ENCODE measurements at places on chromosomes 3 and 15.

DNA sequence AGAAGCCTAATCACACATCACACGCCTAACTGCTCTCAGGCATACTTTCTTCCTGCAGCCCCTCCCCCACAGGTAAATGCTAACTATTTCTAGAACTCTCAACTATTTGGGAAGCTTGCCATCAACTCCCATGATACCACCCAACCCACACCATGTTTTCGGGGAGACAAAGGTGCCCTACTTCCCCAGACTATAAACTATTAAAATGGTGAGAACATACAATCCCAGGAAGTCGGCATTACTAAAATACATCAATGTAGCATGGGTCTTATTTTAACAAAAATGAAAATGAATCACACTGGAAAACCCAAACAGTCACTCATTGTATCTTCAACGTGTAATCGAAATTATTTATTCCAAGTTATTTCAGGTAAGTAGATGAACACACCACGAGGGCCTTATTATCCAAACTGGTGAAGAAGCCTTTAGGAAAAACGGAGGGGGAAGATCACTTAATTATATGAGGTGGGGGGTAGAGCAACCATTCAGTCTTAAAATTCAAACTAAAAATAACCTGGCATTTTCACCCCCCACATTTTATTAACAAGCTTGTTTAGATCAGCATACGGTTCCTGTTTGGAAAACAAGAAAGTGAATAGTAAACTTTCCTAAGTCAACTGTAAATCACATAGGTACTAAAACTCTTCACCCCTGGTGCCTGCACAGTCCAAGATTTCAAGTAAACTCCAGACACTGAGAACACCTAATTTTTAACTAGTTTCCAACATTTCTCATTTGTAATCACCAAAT, 1.9 kb downstream of the TBL1XR1 start:
- DNase-seq, result peak; percentile 88

GRCh38 chr15:78085928-78086327, 6.4 kb upstream of the SH2D7 start:
- DNase-seq, result no peak

DNA sequence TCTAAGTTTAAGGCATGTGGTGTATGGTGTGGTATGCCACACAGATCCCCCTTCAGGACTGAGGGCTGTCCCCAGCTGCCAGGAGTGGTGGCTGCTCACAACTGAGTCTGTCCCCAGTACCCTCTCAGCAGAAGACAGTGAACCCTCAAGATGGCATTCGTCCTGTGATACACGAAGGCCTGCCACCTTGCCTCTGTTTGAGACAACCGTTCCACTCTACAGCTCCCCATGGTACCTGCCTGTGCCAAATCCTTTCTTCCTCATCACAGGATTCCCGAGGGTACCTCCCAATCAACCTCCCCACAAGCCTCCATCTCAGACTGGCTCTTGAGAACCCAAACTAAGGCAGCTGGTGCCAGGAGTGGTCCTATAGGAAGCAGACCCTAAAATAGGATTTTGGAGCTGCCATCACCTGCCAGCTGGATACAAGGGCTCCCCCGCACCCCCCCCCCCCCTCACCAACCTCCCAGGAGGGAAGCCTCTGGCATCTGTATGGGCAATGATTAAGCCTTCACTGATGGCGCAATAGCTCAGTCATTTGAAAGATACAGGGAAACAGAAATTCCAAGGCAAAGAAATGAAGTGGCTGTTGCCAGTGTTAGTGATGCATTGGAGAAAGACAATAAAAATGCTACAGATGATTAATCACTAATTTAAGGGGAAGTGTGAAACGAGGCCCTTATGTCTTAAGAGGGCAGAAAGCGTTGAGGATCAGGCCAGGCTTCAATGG, 230.0 kb upstream of the LYSMD4 start:
- no peak for DNase-seq

DNA sequence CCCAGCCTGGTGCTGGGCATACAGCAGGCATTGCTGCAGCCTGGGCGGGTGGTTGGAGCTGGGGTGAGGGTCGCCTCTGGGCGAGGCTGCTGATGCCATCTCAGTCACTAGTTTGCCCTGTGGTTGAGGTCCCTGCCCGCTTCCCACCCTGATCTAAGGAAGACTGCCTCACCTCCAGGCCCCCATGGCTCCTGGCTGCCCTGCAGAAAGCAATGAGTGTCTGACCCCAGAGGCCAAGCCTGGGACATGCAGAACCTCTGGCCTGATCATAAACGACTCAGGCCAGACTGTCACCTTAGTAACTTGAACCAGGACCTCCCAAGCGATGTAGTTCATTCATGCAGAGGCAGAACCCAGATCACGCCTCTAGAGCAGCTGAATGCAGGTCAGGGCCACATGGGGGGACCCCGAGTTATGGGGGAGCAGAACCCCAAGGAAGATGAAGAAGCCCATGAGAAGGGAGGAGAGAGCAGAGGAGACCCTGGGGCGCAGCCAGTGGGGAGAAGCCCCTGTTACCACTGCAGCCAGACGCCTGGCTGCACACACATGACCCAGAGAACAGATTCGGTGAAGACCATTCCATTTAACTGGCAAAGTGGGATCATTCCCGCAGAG, 213.9 kb downstream of the TBC1D2B start:
- no peak for DNase-seq

- DNase-seq, result no peak
Measured at GRCh38 chr3:101602731-101603130, 28.8 kb downstream of the PCNP start.

DNA sequence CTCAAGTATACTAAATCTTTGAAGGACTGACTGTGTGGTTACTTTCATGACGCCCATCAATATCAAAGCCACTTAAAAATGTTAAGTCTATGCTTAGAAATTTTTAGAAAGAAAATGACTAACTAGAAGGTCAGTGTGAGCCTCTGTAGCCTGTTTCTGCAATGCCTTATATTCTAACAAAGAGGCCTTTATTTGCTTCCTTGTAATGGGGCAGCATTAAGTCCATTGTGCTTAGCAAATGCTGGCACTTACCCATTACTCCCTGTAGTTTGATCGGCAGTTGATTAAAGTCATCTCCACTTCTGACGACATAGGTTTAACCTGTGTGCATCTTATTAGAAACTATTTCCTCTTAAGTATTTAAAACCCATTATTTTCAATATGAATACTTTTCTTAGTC, 91.6 kb upstream of the FAM98B start:
- DNase-seq, result no peak

DNA sequence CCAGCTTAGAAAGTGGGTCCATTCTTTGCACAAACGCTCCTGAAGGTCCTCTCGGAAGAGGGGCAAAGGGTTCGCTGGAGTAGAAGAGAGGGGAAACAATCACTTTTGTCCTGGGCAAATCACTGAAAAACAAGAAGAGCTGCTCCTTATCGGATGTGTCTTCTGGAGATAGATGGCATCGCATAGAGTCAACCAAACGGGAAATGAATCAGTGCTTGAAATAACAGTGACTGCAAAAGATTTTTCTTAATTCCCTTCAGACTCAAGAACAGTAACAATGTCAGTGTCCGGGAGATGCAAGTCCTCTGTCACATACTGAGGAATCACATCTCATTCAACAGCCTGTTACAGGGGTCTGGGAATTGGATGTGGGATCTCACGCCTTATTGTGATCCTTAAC, 78.8 kb upstream of the PCSK6 start:
- no peak for DNase-seq

- no peak for DNase-seq
Measured at GRCh38 chr15:22968366-22968765, 11.8 kb downstream of the CYFIP1 start.

- peak; percentile 90 for DNase-seq
Measured at GRCh38 chr3:129211772-129212171, 28.1 kb upstream of the CNBP start.

GRCh38 chr3:58742239-58742638, 75.7 kb upstream of the FAM3D start:
- DNase-seq, result no peak

DNA sequence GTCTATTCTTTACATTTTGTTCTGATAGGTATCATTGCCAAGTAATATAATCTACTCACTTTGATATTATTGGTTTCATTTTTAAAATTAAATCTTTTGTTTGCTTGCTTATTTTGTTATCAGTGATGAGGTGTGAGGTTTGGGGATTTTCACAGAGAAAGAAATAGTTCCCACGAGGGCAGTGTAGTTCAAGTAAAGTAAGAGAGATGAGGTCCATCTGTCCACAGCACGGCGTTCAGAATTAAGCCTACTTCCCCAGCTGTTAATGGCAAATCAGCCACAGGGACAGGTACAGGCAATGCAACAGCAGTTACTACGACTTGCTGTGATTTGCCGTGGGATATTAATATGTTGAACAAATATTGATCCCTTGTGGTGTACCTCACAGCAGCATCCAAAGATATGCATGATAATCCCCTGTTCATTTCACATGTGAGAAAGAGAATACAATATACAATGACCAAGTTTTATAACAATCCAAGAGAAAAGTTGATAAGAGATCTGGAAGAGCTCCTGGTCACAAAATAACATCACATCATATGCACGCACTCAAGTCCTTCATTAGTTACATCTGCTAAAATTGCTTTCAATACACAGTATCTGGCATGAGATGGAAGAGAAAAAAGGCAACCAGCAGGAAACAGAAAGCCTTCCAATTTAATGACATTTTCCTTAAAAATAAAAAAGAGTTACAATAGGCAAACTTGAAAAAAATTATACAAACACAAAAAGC, 131.6 kb downstream of the TUSC7 start:
- no peak for DNase-seq

GRCh38 chr15:59384507-59384906, 11.8 kb upstream of the MYO1E start:
- DNase-seq, result no peak

GRCh38 chr3:110667216-110667615, 404.4 kb upstream of the NECTIN3 start:
- no peak for DNase-seq

DNA sequence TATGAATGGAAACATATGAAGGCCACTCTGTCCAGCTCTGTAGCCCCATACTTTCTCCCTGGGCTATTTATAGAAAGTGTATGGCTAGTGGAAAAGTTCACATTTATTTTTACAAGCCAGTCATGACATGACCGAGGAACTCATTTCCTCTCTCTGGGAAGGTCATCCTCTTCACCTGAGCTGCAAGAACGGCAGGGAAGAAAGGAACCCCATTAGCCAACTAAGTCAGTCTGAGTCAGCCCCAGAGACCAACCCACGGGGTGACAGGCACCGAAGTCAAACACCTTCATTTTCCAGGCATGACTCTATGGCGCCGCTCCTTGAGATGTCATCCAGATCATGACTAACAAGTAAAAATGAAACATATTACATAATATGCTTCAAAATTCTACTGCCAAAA, 4.8 kb downstream of the PAQR9 start:
- peak; percentile 15 for DNase-seq

DNA sequence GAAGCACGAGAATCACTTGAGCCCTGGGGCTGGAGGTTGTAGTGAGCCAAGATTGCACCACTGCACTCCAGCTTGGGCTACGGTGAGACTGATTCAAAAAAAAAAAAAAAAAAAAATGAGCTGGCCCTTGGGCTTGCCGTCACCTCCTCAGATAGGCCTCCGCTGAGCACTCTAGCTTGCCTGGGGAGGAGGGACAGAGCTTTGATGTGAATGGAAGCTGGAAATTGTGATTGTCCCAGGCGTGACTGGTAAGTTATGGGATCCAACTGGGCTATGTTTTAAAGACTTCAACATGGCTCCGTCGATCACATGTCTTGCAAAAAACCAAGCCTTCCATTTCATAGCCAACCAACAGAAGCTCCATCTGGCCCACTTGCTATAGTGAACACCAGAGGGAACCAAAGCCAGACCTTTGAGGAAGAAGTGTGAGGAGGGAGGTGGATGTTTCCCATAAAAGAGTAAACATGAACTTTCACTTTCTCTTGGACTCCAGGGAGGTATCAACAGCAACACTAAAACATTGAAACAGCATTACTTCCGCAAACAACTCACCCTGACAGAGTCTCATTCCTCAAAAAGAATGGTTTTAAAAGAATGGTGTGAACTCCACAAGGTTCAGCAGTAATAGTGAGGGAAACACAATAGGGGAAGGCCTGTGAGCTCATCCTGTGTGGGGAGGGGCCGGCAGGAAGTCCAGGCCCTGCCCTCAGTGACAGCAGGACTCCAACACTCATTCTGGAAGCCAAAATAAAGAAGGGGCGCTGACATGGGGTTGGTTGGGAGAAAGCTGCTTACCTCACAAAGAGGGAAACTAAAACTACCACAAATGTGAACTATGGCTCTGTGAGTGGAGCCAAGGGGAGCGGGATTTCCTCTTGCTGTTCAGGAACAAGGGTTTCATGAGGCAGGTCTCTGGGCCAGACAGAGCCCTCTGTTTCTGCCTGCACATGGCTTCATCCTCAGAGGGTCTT, 59.2 kb upstream of the IL12A start:
- DNase-seq, result peak; percentile 24

GRCh38 chr3:192090586-192090985, 629.6 kb downstream of the PYDC2 start:
- DNase-seq, result peak; percentile 16

DNA sequence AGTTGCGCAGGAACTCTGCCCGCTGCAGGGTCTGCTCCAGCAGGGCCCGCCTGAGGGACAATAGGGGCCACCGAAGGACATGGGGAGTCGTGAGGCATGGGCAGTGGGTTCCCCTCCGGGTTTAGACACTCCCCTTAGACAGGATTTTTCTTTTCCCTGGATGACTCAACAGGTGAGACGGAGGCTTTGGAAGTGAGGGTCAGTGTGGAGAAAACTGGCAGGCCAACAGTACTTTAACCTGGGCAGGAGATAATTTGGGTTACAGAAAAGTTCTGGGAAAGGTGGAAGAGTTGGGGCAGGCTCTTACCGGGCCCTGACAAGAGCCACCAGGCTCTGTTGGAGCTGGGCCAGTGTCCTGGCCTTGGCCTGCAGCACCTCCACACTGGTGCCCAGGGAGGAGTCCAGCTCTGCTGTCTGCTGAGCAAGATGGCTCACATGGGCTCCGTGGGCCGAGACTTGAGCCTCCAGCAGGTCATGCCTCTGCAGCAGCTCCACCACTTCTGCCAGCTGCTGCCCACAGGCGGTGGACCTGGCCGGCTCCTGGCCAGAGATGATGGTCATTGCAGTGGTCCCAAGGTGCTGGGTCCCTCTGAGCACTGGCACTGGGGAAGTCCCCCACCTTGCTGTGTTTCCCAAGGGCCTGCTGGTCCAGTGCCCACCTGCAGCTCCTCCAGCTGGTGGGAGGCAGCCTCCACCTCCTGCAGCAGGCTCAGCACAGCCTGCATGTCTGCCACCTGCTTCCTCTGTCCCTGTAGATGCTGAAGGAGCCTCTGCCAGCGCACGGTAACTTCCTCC, 11.0 kb downstream of the SPTBN5 start:
- peak; percentile 60 for DNase-seq

DNA sequence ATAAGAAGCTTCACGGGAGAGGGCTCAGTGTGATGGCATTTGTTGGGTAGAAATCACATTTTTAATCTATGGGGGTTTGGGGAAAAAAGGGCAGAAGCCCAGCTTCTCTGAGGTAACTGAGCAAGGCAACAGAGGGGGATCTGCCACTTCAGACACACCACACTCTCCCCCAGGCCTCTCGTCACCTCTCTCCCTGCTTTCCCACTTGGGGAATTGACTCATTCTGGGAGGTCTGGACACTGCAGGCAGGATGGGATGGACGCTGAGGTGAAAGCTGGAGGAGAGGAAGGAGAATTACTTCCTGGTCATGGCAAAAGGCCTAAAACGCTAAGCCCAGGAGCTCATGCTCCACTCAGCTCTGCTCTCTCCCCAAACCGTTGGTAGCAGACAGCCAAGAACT, 33.2 kb downstream of the MYO5C start:
- no peak for DNase-seq

- DNase-seq, result no peak
Measured at GRCh38 chr3:139157161-139157932, 112.7 kb upstream of the PRR23C start.

GRCh38 chr3:189233225-189233858, 61.6 kb downstream of the TPRG1 start:
- peak; percentile 39 for DNase-seq

- DNase-seq, result peak; percentile 99
Measured at GRCh38 chr15:65516997-65517865, at the start of gene DPP8. Gene DPP8 (minus strand): TSS chr15:65517689. CDS start chr15:65512553, 5,136 bp downstream.

Data from RPMI8226 (cell line).